ENCODE measurements at places on chromosomes 12 and 14.

GRCh38 chr12:123761841-123762714 lies at the start of gene DNAH10:
Gene DNAH10 (plus strand): TSS chr12:123762301. CDS start chr12:123762337, 36 bp downstream.
- DNase-seq: peak; percentile 43

GRCh38 chr12:77720258-77720657 lies 110.4 kb upstream of the NAV3 start:
- peak; percentile 75 for DNase-seq

DNA sequence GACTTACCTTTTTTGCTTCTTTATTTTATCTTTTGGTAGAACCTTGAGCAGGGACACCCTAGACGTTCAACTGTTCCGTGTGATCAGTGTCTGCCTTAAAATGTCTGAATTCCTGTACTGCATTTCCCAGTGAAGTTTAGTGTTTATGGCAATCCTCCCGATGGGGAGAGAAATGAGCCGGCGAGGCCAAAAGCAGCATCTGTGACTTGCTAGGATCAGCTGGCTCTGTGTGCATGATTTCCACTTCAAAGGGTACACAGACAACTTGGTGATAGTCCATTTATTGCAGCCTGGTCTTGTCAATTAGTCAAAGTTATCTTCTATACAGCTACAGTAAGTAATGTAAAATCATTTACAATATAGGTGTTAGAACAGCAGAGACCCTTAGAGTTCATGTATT lies 768.5 kb downstream of the DIO2 start:
- DNase-seq: no peak

DNA sequence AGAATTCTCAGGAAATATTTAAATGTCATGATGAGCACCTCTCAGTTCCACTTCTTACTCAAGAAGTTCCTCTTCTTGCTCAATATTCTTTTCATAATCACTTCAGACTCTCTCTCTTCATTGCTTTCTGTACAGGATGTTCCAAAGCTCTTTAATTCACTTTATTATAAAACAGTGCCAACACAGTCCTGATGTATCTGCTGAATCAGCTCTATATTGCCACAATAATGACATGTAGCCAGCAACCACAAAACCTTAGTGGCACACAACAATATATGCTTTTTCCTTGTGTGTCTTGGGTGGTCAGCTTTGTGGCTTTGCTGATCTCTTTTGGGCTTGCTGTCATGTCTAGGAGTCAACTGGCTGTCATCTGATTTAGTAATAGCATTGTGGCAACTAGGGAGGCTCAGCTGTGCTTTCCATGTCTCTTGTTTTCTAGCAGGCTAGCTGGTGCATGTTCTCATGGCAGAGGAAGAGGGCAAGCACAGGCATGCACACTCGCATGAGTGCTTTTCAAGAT lies 52.8 kb upstream of the SLC2A13 start:
- no peak for DNase-seq

DNA sequence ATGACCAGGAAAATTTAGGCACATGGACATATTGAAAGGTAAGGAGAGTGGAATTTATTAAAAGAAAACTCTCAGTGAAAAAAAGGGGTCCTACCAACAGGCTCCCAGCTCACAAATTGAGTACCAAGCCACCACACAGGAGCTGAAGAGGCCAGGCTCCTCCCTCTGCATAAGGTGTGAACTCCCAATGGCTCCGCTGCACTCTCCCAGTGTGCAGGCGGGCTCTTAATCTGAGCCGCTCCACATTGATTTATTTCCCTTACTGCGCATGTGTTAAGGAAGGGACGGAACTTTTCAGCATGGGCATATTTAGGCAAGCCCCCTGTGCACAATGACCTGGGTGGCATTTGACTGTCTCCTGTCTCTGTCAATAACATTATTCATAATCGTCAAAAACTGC lies 68.6 kb upstream of the PLEKHG7 start:
- DNase-seq: no peak

GRCh38 chr12:43060742-43061141 lies 471.2 kb upstream of the PRICKLE1 start:
- no peak for DNase-seq

- DNase-seq: no peak
Measured at GRCh38 chr14:77424862-77425261, 1.5 kb upstream of the NOXRED1 start.

GRCh38 chr14:105748204-105748578 lies 221.8 kb downstream of the TMEM121 start:
- DNase-seq: peak; percentile 14

DNA sequence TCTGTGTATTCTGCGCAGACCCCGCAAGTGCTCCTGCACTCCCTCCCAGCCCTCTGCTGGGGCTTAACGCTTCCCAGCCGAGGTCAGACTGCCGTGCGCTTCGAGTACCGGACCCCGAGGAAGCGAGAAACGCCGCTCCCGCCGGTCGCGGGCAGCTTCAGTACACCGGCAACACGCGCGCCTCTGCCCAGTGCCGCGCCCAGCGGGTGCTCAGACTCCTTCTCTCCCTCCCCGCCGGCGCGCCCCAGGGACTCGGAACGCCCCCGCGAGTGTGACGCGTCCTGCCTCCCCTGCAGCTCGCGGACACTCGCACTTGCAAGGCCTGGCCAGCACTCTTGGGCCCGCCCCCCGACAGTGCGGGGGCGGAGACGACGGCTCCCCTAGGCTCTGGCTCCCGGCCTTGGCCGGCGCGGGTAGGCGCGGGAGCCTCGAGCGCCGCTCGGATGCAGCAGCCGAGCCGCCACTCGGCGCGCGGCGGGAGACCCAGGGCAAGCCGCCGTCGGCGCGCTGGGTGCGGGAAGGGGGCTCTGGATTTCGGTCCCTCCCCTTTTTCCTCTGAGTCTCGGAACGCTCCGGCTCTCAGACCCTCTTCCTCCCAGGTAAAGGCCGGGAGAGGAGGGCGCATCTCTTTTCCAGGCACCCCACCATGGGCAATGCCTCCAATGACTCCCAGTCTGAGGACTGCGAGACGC lies at the start of gene PTGER2:
Gene PTGER2 (plus strand): TSS at position 410 of the 692 bp plus-strand sequence. CDS start 237 bp downstream, at position 647.
- DNase-seq: peak; percentile 53

DNA sequence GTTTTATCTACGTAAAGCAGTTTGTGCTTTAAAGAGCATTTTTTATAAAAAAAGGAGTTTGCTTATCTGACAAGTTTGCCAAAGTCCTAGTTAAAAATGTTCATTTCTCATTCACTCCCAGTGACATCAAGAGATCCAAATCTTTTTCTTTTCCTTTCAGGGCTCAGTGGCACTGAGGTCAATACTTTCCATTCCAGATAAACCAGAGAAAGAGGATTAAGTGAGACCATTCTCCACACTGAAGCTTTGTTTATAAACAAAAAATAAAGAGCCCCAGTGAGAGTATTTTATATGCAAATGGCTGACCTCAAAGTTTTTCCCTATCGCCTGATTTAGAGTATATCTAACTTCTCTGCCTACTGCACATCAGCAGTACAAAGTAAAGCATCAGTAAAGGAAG lies 199.8 kb downstream of the ALG10B start:
- no peak for DNase-seq

DNA sequence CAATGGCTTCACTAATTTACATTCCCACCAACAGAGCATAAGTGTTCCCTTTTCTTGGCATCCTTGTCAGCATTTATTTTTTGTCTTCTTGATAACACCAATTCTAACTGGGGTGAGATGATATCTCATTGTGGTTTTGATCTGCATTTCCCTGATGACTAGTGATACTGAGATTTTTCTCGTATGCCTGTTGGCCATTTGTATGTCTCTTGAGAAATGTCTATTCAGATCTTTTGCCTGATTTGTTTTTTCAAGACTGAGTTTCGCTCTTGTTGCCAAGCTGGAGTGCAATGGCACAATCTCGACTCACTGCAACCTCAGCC lies 4.7 kb upstream of the PLD4 start:
- no peak for DNase-seq

GRCh38 chr14:65728604-65729003 lies 316.1 kb downstream of the FUT8 start:
- DNase-seq: no peak

DNA sequence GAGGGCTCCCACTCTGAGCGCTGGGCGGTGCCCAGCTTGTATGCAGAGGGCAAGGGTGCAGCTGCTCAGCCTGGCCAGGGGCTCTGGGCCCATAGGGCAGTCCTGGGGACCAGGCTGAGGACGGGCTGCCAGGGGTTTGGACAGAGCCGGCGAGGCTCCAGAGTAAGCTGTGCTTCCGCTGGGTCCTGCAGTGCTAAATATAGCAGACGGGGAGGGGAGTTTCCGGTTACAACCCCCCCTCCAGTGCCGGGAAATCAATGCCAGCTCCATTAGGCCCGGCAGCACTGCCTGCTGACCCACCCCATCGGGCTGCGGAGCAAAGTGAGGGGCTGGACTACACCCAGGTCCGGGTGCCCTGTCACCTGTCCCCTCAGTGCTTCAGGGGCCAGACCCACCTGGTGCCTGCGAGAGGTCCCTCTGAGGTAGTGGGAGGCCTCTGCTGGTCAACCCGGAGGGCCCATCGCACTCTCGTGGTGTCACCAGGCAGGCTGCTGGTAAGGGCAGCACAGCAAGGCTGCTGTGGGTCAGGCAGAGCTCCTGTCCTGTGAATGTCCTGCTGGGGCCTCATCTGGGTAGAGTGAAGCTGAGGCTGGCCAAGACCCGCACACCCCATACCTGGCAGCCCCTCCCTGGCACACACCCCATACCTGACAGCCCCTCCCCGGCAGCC lies 2.6 kb upstream of the JAG2 start:
- DNase-seq: peak; percentile 59

GRCh38 chr12:62618319-62618718 lies 151.7 kb downstream of the MON2 start:
- DNase-seq: peak; percentile 18

GRCh38 chr12:93682846-93683261 lies 5.7 kb downstream of the CRADD start:
- no peak for DNase-seq

DNA sequence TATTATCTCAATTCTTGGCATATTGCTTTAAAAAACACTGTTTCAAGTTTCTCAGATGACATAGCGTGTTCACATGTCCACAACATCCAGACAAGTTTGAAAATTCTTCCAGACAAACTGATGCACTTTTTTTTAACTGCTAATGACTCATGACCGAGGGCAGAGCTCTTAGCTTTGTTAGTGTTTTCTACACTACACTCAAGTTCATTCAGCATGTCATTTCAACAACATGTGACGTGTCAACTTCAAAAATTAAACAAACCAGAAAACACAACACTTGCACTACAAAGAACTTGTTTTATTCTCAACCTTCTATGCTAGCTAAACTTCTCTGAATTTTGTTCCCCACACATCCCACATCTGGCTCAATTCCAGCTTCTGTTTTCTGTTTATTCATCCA lies 1186.3 kb upstream of the FLRT2 start:
- no peak for DNase-seq
